ENCODE measurements at places on chromosomes 5 and 9.

DNA sequence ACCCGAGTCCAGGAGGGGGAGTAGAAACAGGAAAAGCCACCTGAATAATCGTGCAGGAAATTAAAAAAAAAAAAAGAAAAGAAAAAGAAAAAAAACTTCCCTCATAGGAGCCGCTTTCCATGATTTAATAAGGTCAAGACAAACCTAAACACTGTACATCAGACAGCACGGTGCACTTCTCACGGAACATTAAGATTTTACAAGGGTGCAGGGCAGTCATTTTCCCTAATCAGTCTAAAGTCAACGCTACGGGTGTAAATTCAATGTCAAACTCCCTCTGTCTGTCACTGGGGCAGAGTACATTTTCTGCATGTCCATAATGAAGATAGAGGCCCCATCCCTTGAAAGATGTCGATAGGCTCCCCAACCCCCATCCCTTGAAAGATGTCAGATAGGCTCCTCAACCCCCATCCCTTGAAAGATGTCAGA, 139.7 kb downstream of the TSSK1B start:
- DNase-seq = no peak

DNA sequence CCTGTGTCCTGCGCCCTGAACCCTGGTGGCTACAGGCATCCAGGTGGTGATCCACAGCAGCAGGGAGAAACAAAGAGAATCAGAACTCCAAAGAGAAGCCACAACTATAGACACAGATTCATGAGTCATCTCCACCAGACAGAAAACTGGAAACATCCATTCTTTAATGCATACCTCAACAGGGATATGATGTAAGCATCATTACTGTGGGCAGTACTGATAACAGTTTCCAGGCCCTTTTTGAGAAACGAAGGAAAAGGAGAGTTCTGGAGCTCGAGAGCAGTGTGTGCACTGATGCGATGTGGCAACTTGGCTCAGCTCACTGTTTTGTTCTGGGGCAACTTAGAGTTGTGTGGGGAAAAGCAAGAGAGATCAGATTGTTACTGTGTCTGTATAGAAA, 215.6 kb upstream of the ADAMTS16 start:
- DNase-seq = no peak

DNA sequence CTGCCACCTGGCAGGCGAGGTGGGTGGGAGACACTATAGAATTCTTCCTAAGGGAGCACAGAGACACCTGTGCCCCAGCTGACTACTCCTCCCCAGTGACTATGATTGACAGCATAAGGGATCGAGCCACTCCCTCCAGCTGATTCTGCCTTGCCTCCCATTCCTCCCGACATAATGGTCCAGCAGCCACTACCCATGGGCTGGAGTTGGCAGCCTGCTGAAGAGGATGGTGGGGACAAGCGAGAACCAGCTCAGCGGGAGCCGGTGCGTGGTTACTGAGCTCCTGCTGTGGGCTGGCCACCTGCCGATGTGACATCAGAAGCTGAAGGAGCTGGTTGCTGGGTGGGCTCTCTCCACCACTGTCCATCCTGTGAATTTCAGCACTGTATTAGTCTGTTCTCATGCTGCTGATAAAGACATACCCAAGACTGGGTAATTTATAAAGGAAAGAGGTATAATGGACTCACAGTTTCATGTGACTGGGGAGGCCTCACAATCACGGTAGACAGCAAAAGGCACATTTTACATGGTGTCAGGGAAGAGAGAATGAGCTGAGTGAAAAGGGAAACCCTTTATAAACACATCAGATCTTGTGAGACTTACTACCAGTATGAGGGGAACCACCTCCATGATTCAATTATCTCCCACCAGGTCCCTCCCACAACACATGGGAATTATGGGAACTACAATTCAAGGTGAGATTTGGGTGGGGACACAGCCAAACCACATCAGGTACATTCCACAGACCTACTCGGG, 12.1 kb upstream of the NCS1 start:
- no peak for DNase-seq

GRCh38 chr9:69044240-69045219, 9.0 kb downstream of the FXN start:
- DNase-seq = no peak

- DNase-seq = no peak
Measured at GRCh38 chr5:16759147-16759773, 142.5 kb upstream of the RETREG1 start.

GRCh38 chr5:1930501-1930879, 47.8 kb upstream of the IRX4 start:
- DNase-seq = no peak

DNA sequence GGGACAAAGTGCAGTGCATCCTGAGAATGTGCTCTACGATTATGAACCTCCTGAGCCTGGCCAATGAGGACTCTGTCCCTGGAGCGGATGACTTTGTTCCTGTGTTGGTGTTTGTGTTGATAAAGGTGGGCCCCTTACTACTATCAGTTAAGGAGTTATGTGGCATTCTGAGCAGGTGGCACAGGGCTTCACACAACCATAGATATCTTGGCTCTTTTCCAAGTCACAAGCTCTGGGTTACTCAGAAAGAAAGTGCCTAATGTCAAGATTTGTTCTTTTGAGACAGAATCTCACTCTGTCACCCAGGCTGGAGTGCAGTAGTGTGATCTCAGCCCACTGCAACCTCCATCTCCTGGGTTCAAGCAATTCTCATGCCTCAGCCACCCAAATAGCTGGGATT, 99.0 kb downstream of the GAPVD1 start:
- no peak for DNase-seq

DNA sequence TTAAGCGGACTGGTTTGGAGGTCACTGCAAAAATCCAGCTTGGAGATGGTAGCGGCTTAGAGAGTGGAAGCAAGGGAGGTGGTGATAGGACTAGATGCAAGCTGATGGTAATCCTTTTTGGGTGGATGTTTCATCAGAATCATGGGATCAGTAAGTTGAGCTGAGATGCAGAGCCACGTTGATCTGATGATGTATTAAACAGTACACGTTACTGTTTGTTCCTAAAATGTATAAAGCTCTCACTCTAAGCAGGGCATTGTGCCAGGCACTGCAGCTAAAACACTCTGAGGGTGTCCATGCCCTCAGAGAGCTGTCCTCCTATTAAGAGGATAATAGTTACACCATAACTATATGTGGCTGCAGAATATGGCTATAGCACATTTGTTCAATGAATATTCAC, 93.1 kb downstream of the JAKMIP2 start:
- no peak for DNase-seq

DNA sequence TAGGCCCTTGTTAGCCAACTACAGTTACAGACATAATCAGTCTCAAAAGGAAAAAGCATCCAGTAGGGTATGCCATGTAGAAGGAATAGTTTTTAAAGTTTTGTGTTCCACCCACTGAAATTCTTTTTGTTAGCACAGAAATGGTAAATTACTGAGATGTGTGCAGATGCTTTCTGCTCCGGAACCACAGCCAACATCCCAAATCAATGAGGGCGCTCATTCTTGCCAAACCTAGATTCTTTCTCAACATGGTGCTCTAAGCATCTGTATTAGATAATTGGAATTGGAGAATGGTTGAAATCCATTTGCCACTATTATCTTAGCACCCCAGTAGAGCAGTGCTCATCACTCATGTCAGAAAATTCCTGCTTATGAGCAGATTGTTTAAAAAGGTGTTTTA, 127.8 kb downstream of the SEC61B start:
- no peak for DNase-seq

DNA sequence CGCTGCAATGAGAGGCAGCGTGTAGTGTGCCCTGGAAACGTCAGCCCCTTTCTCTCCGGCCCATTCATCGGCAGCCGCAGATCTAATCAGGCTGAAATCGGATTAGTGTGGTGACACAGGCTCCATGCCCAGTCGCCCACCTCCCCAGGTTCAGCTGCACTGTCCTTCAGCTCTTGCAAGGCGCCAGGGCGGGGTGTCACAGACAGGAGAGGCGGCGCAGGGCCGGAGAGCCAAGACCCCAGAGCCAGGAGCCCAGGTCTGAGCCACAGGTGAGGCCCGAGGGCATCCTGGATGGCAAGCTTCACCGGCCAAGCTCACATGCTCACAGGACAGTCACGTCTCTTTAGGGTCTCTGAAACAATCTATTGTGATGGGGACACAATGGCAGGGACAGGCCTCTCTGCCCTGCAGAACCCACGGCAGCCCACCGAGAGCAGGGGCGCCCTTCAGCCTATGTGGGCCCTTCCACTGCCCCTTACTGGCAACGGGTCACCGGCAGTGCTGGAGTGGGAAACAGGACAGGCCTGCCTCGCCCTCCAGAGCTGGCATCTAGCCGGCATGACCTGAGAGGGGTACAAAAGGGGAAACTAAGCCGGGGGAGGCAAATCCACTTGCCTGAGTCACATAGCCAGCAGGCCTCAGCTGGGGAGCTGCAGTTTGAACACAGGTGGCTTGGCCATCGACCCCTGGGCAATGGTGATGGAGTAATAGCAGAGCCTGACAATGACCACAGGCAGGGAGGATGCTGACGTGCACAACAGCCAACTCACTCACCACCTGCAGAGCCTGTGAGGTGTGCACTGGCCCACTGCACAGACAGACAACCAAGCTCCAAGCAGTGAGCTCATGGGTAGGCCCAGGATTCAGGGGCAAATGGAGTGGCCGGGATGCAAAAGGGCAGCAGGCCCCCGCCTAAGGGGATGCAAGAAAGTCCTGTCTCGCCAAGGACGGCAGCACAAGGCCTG, 48.1 kb downstream of the VAV2 start:
- no peak for DNase-seq

DNA sequence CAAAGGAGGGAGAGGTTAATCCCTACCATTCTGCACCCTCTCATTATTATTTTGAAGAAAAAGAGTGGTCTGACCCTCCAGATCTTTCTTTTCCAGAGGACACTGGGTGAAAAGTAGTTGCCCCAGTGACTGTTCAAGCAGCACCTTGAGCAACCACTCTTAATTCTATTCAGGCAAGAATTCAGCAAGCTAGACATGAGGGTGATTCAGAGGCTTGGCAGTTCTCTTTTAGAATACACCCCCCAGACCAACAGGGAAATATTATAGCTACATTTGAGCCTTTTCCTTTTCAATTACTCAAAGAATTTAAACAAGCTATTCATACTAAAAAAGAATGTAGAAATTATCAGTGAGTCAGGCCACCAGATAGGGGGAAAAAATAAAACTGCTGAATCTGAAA, 178.3 kb downstream of the MRPS30 start:
- no peak for DNase-seq

DNA sequence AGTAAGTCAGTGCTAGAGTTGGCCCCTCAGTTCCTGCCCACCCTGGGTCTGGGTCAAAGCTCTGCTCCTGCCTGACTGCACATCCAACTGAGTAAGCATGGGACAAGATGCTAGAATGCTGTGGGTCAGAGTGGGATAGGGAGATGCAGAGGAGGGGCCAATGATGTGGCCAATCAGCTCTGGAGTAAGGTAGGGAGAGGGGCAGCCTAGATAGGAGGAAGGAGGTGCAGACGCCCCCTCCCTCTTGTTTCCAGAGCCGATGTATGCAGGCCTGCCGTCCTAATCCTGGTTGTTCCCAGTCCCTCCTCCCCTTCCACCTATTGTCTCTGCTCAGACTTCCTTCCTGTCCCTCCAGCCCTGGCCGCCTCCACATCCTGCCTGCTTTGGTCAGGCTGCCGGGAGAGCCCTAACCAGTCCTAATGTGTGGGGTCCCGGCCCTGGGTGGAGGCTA, 1.3 kb downstream of the ARAP3 start:
- DNase-seq = no peak

DNA sequence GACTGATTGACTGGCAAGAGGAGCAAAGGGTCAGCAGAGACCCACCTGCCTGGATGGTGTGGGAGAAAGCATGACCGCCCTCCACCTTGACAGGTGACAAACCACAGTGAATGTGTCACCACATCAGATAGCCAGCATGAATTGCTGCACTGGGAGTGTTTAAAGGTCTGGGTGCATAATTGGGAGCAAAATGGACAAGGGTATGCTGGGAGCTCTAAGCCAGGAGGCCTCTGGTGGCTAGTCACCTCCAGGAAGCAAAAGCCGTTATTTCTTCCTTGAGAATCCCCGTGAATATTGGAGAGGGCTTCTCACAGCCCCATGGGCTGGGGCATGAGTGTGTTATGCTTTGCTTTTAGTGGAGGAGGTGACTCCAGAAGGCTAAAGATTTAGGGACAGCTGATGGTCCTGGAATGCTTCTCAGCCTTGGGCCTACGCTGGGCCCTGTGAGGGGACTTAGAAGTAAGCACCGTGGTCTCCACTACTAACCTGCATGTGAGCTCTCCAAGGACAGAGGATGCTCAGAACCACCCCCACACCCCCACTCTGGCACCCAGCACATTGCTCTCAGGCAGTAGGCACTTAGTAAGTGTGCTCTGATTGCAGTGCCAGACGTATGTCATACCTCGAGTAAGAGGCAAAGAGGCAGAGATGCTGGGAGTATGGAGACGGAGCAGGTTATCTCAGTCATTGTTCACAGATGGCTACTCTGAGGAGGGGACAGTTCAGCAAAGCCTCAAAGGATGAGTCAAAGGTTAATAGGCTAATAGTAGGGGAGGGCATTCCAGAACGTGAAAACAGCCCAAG, 9.1 kb upstream of the IRF1 start:
- no peak for DNase-seq

- no peak for DNase-seq
Measured at GRCh38 chr9:94901019-94901363, 174.5 kb downstream of the AOPEP start.

GRCh38 chr9:6410633-6411032, 2.4 kb upstream of the UHRF2 start:
- no peak for DNase-seq

GRCh38 chr5:2902186-2902585, 150.7 kb upstream of the IRX2 start:
- no peak for DNase-seq

GRCh38 chr9:77271023-77271690, 93.8 kb downstream of the VPS13A start:
- DNase-seq = no peak

GRCh38 chr9:129569502-129570449, 51.1 kb downstream of the C9orf50 start:
- DNase-seq = no peak

GRCh38 chr9:106862821-106863720, at the start of gene ZNF462:
Gene ZNF462 (plus strand): TSS chr9:106863166. CDS start chr9:106923384, 60,218 bp downstream.
- no peak for DNase-seq

- no peak for DNase-seq
Measured at GRCh38 chr5:111681414-111682120, 75.4 kb downstream of the NREP start.

GRCh38 chr5:96582343-96582742, 79.8 kb upstream of the CAST start:
- no peak for DNase-seq

GRCh38 chr5:180205916-180206315, 3.1 kb downstream of the RASGEF1C start:
- no peak for DNase-seq

GRCh38 chr9:34563262-34563661, 26.3 kb downstream of the CNTFR start:
- no peak for DNase-seq

DNA sequence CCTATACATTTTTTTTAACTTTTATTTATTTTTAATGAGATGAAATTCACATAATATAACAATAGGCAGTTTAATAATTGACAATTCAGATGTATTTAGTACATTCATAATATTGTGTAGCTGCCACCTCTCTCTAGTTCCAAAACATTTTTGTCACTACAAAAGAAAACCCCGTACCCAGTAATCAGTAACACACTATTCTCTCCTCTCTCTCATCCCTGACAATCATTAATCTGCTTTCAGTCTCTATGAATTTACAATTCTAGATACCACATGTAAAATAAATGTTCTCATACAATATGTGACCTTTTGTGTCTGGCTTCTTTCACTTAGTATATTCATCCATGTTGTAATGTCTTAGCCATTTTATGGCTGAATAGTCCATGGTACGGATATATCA, 244.8 kb upstream of the DMRT1 start:
- DNase-seq = no peak

GRCh38 chr5:60810438-60811085, 33.5 kb downstream of the ELOVL7 start:
- no peak for DNase-seq
